ENCODE measurements at places on chromosomes 5 and 9. TPM values are rescaled to one million over a fixed set of nuclear protein-coding genes. Genes with fewer than 3 reads are reported as not detected.

Gene NRARP
- total RNA-seq, result 35.5 TPM

DNA sequence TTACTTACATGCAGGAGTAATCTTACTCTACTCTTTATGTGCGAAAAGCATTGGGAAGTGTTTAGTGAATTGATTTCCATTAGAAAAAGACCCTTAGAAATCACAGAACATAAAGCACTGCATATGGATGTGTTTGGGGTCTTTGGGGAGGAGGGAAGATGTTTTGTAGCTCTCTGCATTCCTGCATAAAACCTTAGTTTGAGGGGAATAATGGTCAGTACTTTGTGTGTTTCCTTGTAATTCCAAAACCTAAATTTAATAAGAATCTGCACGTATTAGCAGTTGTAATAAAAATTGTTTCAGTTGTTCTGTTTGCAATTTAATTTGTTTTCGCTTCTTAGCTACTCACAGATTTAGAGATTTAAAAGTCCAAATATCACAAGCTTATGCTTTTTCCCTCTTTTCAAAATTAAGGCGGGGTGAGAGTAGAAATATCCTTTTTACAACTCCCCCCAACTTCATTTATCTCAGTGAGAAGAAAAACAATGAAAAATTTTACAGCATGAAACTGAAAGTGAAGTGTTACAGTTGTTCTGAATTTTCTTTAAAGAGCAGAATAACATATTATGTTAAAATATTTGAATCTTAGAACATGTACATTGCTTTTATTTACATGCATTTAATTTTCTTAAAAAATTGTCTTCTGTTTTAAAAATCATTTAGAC lies 143.8 kb downstream of the SMARCA2 start:
- H3K4me1 ChIP-seq, result peaks cover 22% of the 10 kb centered on the region
- no peaks in the 10 kb centered on the region for H3K27me3 ChIP-seq
- peak overlapping the region; percentile 78 for H3K4me3 ChIP-seq
- peak overlapping the region; percentile 77 for H3K27ac ChIP-seq
- H3K36me3 ChIP-seq, result no peaks in the 10 kb centered on the region
- DNase-seq, result no peak

Gene PPP3R2
- total RNA-seq, result not detected

- no peak for DNase-seq
- no peak overlapping the region for H3K4me3 ChIP-seq
- H3K27me3 ChIP-seq, result no peaks in the 10 kb centered on the region
- H3K27ac ChIP-seq, result no peak overlapping the region
- H3K36me3 ChIP-seq, result no peaks in the 10 kb centered on the region
Observed at GRCh38 chr5:63263411-63263810, 684.8 kb downstream of the LRRC70 start.

GRCh38 chr5:178413988-178414387 lies 176.2 kb downstream of the COL23A1 start:
- H3K36me3 ChIP-seq, result no peaks in the 10 kb centered on the region
- DNase-seq, result no peak

DNA sequence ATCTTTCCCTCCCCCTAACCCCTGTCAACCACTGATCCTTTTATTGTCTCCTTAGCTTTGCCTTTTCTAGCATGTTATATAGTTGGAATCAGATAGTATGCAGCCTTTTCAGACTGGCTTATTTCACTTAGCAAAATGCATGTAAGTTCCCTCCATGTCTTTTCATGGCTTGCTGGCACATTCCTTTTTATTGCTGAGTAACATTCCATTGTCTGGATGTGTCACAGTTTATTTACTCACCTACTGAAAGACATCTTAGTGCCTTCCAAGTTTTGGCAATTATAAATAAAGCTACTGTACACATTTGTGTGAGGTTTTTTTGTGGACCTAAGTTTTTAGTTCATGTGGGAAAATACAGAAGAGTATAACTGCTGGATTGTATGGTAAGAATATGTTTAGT lies 230.1 kb downstream of the PBX3 start:
- no peak overlapping the region for H3K27ac ChIP-seq
- no peaks in the 10 kb centered on the region for H3K27me3 ChIP-seq
- H3K4me3 ChIP-seq, result no peak overlapping the region
- peak; percentile 54 for DNase-seq
- H3K36me3 ChIP-seq, result no peaks in the 10 kb centered on the region

GRCh38 chr9:32969270-32969669 lies 32.2 kb downstream of the APTX start:
- no peak overlapping the region for H3K27ac ChIP-seq
- no peaks in the 10 kb centered on the region for H3K27me3 ChIP-seq
- H3K4me3 ChIP-seq, result no peak overlapping the region
- no peak for DNase-seq

DNA sequence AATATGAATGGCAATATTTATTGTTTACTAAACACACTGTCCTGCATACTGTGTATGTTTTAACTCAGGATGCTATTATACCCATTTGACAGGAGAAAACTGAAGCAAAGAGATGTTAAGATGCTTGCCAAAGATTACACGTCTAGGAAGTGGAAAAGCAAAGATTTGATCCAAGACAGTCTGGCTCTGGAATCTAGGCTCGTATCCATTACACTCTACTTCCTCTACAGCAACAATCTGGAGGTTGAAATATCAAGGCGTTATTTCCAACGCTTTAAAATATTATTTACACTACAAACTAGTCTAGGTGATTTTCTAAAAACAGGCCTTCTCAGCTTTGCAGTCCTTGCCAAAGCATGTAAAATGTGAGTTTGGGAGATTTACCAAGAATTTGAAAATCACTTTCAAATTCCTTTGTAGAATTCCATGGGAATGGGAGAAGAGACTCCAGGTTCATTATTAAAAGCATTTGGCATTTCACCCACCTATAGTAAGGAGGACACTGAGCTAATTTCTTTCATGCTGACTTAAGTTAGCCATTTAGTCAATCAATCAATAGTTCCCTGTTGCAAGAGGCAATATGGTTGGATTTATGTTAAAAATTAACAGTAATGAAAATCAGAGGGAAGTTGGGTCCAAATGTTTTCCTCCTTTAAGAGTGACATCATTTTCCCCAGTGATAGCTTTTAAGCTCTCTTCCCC lies 356.3 kb upstream of the SMARCA2 start:
- H3K4me1 ChIP-seq, result no peaks in the 10 kb centered on the region
- no peak overlapping the region for H3K4me3 ChIP-seq
- H3K27ac ChIP-seq, result no peak overlapping the region
- H3K36me3 ChIP-seq, result no peaks in the 10 kb centered on the region
- H3K27me3 ChIP-seq, result peaks cover 22% of the 10 kb centered on the region

Gene XPA
- total RNA-seq, result 9.4 TPM

DNA sequence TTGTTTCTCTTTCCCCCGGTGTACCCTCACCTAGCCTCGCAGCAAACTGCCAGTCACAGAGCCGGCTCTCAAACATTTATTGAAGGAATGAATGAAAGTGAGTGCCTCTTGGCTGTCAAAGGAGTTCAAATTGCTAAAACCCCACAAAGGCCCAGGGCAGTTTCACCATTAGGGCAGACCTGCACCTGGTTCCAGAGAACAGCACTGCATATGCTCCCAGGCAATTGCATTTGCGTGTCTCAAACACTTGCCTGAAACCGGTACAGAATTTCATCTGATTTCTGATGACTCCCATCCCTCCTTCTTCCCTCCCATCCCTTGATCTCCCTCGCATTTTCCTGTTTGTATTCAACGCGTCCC lies 165.6 kb upstream of the ZNF462 start:
- no peaks in the 10 kb centered on the region for H3K27me3 ChIP-seq
- no peak overlapping the region for H3K27ac ChIP-seq
- peaks cover 19% of the 10 kb centered on the region for H3K4me1 ChIP-seq
- H3K4me3 ChIP-seq, result no peak overlapping the region

- H3K36me3 ChIP-seq, result peaks cover 2% of the 10 kb centered on the region
- DNase-seq, result no peak
- no peaks in the 10 kb centered on the region for H3K27me3 ChIP-seq
- H3K4me1 ChIP-seq, result no peaks in the 10 kb centered on the region
- H3K4me3 ChIP-seq, result no peak overlapping the region
Observed at GRCh38 chr5:123028222-123028621, 8.3 kb downstream of the PPIC start.

Gene CLIC3
- 1.4 TPM for total RNA-seq

DNA sequence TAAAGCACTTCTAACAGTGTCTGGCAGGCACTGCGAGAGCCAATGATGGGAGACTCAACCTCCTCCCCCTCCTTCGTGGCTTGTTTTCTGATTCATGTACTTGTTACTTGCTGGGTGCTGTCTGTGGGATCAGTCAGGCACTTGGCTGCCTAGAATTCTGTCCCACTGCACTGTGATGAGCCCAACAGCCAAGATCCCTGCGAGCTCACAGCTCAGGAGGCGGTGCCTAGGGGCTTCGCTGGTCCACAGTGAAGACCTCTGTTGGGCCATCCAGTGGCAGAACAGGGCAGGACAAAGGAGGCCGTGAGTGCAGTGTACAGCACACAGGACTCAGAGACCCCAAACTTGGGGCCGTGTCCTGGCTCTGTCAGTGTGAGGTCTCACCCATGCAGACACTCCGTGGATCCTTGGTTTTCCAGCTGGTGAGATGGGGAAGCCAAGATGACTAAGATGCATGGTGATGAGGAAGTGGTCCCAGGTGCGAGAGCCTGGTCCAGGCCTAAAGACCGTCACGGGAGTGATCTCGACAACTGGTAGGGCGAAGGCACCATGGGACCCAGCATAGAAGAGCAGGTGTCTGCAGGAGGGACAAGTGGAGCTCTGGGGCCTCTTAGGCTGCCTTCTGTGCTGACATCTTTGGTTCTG lies 19.5 kb downstream of the MYMK start:
- H3K27ac ChIP-seq, result no peak overlapping the region
- no peaks in the 10 kb centered on the region for H3K27me3 ChIP-seq
- H3K4me3 ChIP-seq, result no peak overlapping the region

Gene SLC9A3
- 4.7 TPM for total RNA-seq

DNA sequence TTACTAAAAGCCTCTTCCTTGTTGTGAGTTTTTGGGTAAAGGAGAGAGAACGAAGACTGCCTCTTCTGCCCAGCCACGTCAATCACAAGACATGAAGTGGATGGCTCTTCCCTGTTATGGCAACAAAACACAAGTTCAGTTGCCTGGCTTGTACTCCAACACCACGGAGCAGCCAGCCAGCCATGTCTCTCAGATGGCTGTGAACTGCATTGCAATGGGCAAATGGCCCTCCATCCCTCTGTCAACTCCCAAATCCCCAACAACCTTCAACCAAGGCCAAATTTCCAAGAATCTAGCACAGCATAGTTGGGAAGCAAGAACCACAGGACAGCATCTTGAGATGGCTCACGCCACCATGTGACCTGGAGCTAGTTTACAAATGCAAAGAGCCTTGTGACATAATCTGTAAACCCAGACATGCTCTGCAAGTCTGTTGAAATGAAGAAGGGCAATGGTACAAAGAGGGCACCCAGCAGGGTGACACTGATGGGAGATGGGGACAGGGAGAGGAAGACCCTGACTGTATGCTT lies 53.9 kb downstream of the ZNF366 start:
- H3K27ac ChIP-seq, result no peak overlapping the region
- H3K36me3 ChIP-seq, result no peaks in the 10 kb centered on the region
- no peaks in the 10 kb centered on the region for H3K27me3 ChIP-seq
- H3K4me1 ChIP-seq, result peaks cover 20% of the 10 kb centered on the region

DNA sequence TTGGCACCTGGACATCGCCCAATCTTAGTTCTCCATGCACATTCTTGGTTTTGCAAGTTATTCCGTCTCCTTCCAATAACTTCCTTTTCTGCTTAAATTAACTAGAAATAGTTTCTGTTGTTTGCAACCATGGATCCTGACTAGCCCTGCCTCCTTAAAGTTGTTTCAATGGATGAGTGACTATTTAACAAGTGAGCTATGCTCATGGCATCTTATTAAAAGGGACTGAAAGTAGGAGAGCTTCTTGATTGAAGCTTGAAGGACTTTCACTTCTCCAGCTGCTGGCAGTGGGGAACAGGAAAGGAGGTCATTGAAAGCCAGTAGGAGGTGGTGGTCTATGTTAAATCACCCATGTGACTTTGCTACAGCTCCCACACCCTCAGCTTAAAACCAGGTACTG lies 466.8 kb downstream of the ARHGEF28 start:
- no peak overlapping the region for H3K4me3 ChIP-seq
- H3K36me3 ChIP-seq, result no peaks in the 10 kb centered on the region
- no peak for DNase-seq
- no peaks in the 10 kb centered on the region for H3K27me3 ChIP-seq
- peaks cover 30% of the 10 kb centered on the region for H3K4me1 ChIP-seq

Gene KIF24
- total RNA-seq, result 5.0 TPM

DNA sequence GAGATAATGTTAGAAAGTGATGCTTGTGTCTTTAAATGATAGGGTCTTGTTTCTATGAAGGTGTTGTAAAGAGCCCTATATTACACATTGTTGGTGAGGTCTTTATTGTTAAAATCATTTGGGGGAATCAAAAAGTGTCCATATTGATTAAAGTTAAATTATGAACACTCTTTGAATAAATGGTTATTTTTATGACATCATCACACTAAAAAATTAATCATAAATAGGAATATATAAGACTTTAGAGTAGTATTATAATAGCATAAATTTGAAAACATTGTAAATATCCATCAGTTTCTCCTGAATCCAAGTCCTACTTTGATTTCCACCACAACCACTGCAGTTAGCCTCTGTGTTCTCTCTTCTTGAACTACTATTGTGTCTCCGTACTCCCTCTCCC lies 136.3 kb downstream of the HTR1A start:
- no peak for DNase-seq
- H3K36me3 ChIP-seq, result no peaks in the 10 kb centered on the region
- H3K27ac ChIP-seq, result no peak overlapping the region
- no peak overlapping the region for H3K4me3 ChIP-seq

Gene IFNA13
- not detected for total RNA-seq

GRCh38 chr9:133161547-133161950 lies 2.2 kb downstream of the GBGT1 start:
- no peaks in the 10 kb centered on the region for H3K36me3 ChIP-seq
- no peaks in the 10 kb centered on the region for H3K27me3 ChIP-seq
- no peak overlapping the region for H3K4me3 ChIP-seq
- H3K27ac ChIP-seq, result no peak overlapping the region
- no peak for DNase-seq

DNA sequence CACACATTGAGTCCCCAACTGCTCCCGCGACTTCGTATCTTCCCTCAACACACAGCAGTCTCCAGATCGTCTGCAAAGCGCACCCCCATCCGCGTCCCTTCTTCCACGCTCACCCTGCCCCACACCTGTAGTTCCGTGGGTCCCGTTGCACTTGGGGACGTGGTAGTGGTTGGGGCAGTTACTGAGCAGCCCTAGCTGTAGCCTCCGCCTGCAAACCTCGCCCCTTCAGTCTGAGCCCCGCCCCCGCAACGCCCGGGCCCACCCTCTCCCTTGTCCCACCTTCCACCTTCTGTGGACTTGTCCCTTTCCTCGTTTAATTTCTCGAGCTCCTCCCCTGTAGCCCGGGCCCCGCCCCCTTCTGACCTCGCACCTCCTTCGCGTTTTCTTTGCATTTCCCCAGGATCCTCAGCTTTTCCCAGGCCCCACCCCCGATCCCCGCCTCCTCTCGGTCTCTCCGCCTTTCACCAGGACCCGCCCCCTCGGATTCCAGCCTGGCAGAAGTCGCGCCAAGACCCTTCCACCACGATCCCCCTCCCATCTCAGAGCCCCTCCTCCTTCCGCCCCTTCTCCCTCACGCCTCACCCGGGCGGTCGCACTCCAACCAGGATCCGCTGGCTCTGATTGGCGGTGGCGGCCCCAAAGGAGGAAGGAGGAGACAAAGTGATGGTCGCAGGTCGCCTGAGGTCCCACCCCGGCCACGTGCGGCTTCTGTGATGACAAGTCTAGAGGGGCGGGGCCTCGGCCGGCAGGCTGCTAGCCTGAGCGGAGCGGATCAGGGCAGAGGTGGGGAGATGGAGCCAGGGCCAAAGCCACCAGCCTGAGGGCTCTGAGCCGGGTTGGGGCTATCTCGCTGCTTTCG lies at the start of gene ATOSB:
TSS of gene ATOSB (minus strand) at position 183 of the 859 bp plus-strand sequence. CDS start 7,588 bp downstream, outside the sequence.
- no peaks in the 10 kb centered on the region for H3K27me3 ChIP-seq
- peaks cover 36% of the 10 kb centered on the region for H3K4me1 ChIP-seq
- H3K36me3 ChIP-seq, result no peaks in the 10 kb centered on the region
- peak within 1 kb of the TSS; percentile 39 for H3K27ac ChIP-seq
- H3K4me3 ChIP-seq, result peak within 1 kb of the TSS; percentile 83

GRCh38 chr5:32254881-32255539 lies 57.7 kb downstream of the MTMR12 start:
- no peak overlapping the region for H3K4me3 ChIP-seq
- H3K27ac ChIP-seq, result no peak overlapping the region
